Fibroblast of skin of abdomen (primary cell): ENCODE measurements at places on chromosomes 5 and 9.
A peak's percentile ranks its signal among the peaks of the same experiment; 100 is the strongest.

DNA sequence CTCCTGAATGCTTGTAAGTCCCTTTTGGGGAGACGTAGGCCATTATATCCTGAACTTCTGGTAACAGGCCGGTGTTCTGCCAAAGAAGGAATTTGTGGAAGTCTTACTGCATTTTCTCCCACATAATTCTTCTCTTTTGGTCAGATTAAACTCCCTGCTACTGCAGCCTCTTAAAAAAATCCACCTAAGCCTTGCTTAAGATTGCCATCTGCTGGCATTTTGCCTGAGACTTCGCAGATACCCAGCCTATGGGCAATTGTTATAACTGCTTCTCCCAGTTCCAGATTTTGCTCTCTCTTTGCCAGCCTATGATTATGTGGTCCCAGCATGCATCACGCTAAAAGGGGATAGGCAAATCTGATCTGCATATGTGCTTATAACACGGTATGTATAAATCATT lies 391.6 kb upstream of the CHD1 start:
- DNase-seq = no peak

- peak; percentile 84 for DNase-seq
Measured at GRCh38 chr5:39757131-39757530, 332.4 kb upstream of the DAB2 start.

GRCh38 chr9:113011911-113012381 lies at the start of gene ZNF883:
Gene ZNF883 (minus strand): TSS chr9:113012192.
- peak; percentile 49 for DNase-seq

- peak; percentile 55 for DNase-seq
Measured at GRCh38 chr9:134776080-134776796, 104.4 kb upstream of the FCN2 start.

DNA sequence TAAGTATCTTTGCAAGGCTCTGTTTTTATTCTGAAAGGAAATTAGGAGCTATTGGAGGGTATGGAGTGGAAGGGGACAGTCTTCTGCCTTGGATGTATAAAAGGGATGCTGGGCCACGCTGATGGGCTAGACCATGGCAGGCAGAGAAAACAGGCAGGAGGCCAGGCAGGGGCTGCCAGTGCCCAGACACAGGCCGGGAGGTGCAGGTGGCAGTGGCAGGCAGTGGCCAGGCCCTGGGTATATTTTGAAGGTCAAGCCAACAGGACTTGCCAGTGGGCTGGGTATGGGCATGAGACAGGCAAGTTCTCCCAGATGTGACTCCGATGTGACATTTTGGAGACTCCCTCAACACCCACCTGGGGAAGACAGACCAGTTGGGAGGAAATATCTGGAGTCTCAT lies 131.9 kb downstream of the KCNIP1 start:
- DNase-seq = no peak

GRCh38 chr5:145536133-145536532 lies 299.0 kb downstream of the PRELID2 start:
- peak; percentile 8 for DNase-seq

GRCh38 chr5:114390431-114390830 lies 28.6 kb downstream of the KCNN2 start:
- peak; percentile 1 for DNase-seq

- DNase-seq = peak; percentile 94
Measured at GRCh38 chr5:34674187-34674586, 18.1 kb downstream of the RAI14 start.

- DNase-seq = no peak
Measured at GRCh38 chr9:137759649-137760321, 117.8 kb upstream of the CACNA1B start.

DNA sequence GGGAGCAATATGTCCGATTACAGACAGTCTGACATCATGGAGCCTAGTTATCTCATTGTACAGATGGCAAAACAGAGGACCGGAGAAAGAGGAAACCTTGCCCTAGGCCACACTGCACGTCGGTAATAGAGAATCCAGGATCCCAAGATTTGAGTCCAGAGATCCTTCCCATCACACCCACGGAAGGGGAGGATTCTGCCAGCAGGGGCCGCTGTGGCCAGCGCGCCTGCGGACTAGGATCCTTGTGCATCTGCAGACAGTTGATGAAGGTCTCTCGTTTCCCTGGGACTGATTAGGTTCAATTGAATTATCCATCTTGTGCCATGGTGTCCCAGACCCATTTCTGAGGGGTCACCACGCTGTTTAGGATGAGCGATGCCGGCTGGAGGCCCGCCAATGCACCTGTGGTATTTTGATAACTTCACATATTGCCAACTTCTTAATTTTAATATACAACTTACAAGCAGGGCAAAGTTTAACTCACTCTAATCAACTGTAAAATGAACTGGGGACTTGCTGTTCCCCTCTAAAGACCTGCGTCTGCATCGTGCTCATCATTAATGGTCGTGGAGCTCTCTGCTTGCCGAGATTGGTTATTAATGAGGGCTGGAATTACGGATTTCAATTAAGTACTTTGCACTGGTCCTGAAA lies 592.7 kb upstream of the BRINP1 start:
- DNase-seq = peak; percentile 38

DNA sequence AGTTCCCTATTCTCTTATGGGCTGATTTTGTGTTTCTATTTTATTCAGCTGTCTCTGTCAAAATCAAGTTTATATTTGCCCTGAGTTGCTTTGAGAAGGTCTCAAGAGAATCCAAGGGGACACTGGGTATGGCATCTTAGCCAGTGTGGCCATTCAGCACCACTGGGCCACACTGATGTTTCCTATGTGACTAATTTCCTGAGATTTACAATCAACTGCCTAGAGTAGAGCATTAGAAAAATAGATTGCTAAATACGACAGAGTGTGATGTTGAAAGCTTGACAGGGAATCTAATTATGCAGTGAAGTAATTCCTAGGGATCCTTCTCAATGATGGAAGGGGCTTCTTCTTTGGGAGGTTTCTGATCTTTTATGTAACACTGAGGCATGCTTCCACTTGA lies 141.7 kb downstream of the SV2C start:
- no peak for DNase-seq

GRCh38 chr9:132702254-132702653 lies 32.0 kb downstream of the GTF3C4 start:
- no peak for DNase-seq

DNA sequence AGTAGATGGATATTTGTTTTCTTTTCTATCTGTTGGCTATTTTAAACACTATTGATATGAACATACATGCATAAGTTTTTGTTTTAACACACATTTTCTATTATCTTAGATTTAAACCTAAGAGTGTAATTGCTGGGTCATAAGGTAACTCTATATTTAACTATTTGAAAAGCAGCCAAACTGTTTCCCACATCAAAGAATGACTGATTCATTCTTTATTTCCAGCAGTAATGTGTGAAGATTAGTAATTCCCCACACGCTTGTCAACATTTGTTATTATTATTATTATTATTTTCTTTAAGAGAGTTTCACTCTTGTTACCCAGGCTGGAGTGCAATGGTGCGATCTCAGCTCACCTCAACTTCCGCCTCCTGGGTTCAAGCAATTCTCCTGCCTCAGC lies 1495.8 kb downstream of the EFNA5 start:
- DNase-seq = no peak

- peak; percentile 67 for DNase-seq
Measured at GRCh38 chr9:38068701-38069628, at the start of gene SHB. Gene SHB (minus strand): TSS chr9:38069227. CDS start chr9:38068645, 582 bp downstream.

- DNase-seq = peak; percentile 26
Measured at GRCh38 chr9:109652112-109652511, 127.9 kb upstream of the PALM2AKAP2 start.

GRCh38 chr9:71863631-71864030 lies 47.4 kb downstream of the ABHD17B start:
- DNase-seq = peak; percentile 31

DNA sequence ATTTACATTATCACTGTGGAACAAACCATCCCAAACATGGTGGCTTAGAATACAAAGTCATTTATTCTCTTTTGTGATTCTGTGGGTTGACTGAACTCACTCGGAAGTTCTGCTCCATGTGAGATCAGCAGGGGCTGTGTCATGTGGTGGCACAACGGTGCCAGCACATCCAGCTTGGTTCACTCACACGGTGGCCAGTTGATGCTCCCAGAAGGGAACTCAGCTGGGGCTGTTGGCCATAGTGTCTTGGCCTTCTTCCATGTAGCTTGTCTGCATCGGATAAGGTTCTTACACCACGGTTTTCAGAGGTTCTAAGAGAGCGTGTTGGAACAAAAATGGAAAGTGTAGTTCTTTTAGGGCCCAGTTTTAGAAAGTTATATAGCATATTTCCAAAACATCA lies 312.7 kb downstream of the DMRT2 start:
- DNase-seq = no peak

GRCh38 chr9:126009047-126009446 lies 261.9 kb downstream of the PBX3 start:
- no peak for DNase-seq

GRCh38 chr5:128881502-128882018 lies 83.7 kb upstream of the SLC27A6 start:
- no peak for DNase-seq

- peak; percentile 87 for DNase-seq
Measured at GRCh38 chr5:37721447-37721871, 118.4 kb downstream of the GDNF start.

DNA sequence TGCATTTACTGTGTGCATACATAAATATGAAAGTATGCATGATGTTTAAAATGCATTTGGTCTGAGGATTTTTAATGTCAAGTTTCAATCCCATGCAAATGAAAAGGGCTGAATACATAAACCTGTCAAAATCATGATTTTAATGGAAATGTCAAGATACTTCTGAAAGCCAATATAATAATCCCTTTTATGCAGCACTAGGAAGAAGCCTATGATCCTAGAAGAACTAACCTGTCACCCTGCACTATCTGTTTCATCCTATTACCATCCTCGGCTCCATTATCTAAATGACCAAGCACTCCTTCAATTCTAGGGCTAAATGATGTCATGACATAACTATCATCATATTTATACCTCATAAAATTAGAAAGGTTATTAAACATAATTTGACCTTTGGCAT lies 2229.4 kb upstream of the WWC1 start:
- no peak for DNase-seq

DNA sequence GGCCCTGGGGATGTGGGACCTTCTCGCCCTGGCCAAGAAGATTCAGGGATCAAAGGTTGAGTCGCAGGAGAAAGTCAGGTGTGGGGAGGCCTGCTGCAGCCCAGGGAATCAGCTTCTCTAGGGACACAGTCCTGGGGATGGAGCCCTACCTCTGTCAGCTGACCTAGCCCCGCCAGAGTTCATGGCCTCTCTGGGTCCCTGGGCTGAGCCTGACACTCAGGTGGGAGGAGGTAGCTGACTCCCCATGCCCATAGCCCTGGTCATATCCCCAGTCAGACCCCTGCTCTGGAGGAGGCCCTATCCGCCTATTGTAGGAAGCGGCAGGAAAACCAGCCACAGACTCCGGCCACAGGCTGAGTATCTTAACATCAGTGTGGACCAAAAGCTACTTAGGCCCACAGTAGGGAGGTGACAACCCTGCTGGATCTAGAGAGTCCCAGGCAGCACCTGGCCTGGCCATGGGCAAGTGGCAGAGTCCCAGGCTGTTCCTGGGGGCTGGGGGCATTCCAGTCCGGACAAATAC lies 15.0 kb upstream of the MRNIP start:
- no peak for DNase-seq

GRCh38 chr9:135216236-135216635 lies 128.8 kb downstream of the OLFM1 start:
- no peak for DNase-seq

- no peak for DNase-seq
Measured at GRCh38 chr5:14411216-14411615, 170.4 kb upstream of the OTULINL start.

- DNase-seq = no peak
Measured at GRCh38 chr9:16484180-16484579, 386.3 kb downstream of the BNC2 start.

GRCh38 chr5:28766565-28767158 lies 1728.3 kb upstream of the CDH9 start:
- peak; percentile 47 for DNase-seq

GRCh38 chr9:125505988-125506438 lies 201.0 kb downstream of the MAPKAP1 start:
- no peak for DNase-seq

GRCh38 chr9:78028926-78029325 lies 2.7 kb downstream of the GNAQ start:
- no peak for DNase-seq

- DNase-seq = peak; percentile 62
Measured at GRCh38 chr5:141094481-141095262, at the start of gene PCDHB2. Gene PCDHB2 (plus strand): TSS chr5:141094615. CDS start chr5:141094791, 176 bp downstream.

- no peak for DNase-seq
Measured at GRCh38 chr5:5658889-5659465, 236.5 kb downstream of the ICE1 start.

- DNase-seq = no peak
Measured at GRCh38 chr9:111276431-111277128, 53.4 kb downstream of the OR2K2 start.

DNA sequence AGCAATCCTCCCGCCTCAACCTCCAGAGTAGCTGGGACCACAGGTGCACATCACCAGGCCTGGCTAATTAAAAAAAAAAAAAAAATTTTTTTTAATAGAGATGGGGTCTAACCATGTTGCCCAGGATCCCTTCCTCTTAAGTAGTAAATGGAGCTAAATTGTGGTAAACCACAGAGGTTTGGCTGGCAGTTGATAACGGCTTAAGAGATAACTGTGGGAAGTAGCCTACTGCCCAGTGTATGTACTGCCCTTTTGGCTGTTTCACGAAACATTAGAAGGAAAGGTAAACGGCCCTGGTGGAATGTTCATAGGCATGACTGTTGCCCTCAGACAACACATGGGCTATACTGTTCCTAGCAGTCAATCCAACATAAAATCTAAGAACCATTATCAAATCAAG lies 44.4 kb downstream of the HMGCR start:
- no peak for DNase-seq

GRCh38 chr5:91183743-91184142 lies 199.4 kb downstream of the ARRDC3 start:
- DNase-seq = no peak

DNA sequence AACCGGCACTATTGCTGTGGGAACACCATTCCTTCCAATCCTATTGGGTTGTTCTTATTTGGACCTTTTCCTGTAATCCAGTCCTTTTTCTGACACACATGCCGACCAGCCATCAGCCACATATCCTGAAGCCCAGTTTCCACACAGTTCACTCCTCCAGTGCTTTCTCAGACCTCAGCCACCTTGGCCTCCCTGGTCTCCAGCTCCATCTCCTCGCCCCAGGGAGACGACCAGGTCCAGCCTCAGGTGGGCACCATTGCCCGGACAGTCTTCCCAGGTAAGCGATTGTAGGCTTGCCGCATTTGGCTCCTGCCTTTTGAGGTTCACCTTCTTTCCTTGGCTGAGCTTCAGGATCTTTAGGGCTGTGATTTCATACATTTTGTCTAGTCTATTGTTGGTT lies 15.2 kb upstream of the TERT start:
- DNase-seq = no peak

DNA sequence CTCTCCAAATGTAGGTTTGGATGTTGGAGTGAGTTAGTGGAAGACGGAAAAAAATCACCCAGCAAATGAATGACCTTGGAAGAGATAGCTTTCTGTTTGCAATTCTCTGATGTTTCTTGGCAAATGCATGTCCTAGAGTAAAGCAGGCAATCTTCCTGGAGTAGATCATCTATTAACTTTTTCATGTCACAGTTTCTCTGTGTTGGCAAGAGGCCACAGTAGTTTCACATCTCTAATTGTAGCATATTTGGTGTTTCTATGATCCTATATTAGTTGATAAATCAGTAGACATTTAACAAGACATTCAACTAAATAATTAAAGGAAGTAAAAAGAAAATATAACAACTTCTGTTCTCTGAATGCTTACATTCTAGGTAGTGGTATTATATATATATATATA lies 138.2 kb upstream of the MINAR2 start:
- DNase-seq = no peak

- no peak for DNase-seq
Measured at GRCh38 chr9:91678807-91679580, 255.4 kb upstream of the NFIL3 start.
